ENCODE measurements at places on chromosomes 6 and 20.

- DNase-seq = peak; percentile 17
Measured at GRCh38 chr6:159169193-159169555, at the start of gene FNDC1. FNDC1 (plus strand) TSS chr6:159169400; CDS start chr6:159169597, 197 bp downstream.

- DNase-seq = no peak
Measured at GRCh38 chr6:4931530-4932227, 72.2 kb downstream of the RPP40 start.

DNA sequence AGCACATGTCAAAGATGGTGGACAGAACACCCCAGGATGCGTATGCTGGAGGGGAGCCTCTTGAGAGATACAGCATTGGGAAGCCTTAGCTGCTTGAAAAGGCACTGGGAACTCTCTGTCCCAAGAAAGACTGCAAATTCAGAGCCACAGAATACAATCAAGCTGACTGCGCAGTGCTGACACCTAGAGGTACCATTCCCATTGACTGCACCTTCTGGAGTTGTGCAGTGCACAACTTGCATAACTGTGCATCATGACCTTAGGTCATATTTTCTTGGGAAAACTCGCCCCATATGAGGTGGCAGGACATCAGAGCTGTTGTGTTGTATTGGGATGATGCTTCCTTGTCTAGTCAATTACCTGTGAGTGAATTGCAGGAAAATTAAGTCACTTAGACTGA, 646.5 kb upstream of the NOX3 start:
- DNase-seq = no peak

GRCh38 chr6:113181164-113181563, 676.0 kb upstream of the MARCKS start:
- DNase-seq = no peak

DNA sequence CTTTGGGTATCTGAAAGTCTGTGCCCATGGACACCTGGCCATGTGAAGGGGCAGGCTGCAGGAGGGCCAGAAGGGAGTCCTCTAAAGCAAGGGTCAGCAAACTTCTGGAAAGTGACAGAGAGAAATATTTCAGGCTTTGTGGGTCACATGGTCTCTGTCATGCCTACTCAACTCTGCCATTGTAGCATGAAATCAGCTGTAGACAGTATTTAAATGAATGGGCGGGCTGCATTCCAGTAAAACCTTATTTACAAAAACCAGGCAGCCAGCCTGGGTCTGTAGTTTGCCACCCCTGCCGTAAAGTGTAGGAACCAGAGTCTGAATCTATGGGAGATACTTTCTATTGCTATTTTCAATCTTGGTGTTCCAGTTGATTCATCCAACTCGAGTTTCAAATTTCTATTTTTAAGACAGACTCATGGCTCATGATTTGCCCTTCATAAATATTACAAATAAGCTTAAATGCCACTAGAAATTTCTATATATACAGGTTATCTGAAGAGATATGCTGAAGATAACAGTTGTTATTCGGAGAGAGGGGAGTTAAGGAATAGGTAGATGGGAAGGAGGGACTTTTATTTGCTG, 19.0 kb upstream of the ADGRF4 start:
- DNase-seq = no peak

- DNase-seq = no peak
Measured at GRCh38 chr6:90184334-90185298, 112.0 kb downstream of the BACH2 start.

GRCh38 chr6:3247255-3248146, 11.2 kb upstream of the PSMG4 start:
- DNase-seq = no peak

GRCh38 chr6:31407699-31408098, 4.3 kb downstream of the MICA start:
- DNase-seq = no peak

GRCh38 chr20:21623074-21623780, 82.2 kb upstream of the PAX1 start:
- DNase-seq = no peak

- no peak for DNase-seq
Measured at GRCh38 chr6:166942393-166943168, 13.8 kb downstream of the RNASET2 start.

DNA sequence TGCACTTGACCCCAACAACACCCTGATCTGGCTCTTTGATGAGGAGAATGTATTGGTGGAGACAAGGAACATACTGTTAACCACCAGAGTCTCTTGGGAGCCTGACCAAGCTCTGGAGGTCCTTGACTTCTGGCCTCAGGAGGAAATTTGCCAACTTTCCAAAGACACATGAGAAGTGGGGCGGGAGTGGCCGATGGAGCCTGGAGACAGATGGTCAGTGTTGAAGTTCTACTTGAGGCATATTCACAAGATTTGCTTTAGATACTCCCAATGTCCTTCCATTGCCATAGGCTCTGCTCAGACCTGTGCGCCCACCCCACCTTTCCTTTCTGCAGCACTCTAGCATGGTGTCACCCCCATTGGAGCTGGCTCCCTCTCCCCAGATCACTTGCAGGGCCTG, 241.0 kb downstream of the SLC24A3 start:
- no peak for DNase-seq

DNA sequence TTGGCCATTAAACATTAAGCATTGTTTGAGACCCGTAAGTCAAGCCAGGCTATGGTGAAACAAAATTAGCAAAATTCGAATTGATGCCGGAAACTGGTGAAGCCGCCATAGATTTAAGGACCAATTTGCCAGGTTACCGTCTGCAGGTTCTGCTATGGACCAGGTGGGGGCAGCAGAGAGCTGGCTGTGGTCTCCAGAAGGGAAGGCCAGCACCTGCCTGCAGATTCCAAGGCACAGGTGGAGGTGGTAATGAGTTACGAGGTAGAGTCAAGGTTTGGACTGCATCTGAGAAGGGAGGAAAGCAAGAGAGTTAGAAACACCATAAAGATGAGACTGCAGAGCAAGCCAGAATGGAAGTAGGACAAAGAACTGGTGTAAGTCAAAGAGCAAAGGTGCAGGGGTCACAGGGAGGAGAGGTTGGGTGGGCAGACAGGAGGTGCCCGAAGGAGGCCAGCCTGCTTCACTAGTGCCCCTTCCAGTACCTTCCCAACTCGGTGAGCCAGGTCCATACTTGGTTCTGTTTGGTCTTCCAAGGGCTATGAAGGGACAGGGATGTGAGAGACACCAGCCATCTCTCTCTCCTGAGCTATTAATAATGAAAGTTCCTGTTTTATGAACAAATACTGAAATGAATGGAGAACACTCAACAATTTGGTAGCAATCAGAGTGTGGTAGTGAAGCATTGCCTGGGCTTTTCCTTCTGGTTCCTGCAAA, 131.6 kb upstream of the ESR1 start:
- DNase-seq = peak; percentile 47

DNA sequence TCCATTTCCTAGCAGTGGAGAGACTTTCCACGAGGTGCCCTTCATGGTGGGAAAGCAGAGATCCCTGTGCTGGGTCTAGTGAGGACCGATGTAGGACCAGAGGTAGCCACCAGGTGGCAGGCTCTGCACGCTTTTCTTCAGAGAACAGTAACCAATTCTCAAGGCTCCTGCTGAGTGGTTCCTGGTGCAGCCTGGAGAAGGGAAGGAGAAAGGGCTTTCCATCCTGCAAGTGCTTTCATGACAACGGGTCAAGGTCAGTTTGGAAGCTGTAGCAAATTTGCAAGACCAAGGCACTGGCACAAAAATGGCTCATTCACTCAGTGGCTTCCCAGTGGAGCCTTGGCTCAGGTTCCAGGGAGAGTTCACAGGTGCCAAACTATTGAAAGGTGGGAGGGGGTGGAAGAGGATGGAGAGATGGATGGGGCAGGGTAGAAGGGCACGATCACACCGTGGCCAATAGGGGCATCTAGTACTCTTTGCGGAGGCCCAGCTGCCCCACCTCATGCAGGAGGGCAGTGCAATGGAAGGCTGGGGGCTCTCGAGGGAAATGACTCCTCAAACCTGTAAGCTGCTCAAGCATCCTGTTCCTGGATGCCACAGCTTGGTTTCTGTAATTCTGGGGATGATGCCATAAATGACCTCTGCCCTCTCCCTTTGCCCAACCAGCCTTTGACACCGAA, 25.5 kb upstream of the KCNK16 start:
- peak; percentile 40 for DNase-seq

DNA sequence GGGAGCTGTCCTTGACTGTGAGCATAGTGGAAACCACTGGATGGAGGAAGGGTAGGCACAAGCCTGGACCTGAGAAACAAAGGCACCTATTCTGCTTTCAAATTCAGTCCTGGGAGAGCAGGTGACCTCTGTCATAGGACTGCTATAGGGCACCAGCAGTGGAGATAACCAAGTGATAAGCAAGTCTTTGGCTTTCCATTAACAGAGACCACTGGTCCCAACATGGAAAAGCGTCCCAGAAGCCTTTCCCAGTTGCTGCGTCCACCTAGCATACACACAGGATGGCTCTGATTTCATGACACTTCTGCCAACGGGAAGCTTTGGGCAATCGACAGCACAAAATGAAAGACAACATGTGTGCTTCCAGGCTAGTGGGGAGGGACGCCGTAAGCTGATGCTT, 8.9 kb downstream of the SLC22A3 start:
- no peak for DNase-seq

DNA sequence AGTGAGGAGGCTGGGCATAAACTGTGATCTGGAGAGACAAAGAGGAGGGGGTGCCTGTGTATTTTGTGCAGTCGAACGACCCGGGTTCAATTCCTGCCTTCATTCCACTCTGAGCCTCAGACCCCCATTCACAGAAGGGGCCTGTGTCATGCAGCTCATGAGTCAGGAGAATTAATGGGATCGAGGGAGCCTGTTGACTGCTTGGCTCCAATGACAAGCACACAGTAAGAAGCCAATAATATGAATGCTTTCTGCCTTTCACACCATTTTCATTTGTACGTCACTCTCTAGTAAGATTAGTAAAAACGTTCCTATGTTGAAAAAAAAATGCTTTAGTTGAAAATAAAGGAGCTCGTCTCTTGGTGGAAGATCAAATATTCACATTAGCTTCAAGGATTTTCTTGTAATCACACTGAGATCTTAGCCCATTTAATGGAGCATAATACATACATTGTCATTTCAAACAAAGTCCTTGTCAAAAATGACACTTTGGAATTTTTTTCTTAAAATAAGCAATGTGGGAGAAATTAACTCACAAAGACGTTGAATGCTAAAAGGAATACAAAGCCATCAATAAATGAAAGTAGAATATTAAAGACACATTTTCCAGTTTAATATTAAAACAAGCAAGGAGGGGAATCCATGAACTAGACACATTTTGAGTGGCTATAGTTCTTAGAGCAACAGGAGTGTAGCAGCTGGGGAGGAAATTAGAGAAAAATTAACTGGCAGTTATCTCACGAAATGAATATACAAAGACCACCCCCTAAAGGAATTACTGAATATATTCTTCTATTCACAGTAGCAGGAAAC, 246.7 kb upstream of the AFDN start:
- DNase-seq = no peak

DNA sequence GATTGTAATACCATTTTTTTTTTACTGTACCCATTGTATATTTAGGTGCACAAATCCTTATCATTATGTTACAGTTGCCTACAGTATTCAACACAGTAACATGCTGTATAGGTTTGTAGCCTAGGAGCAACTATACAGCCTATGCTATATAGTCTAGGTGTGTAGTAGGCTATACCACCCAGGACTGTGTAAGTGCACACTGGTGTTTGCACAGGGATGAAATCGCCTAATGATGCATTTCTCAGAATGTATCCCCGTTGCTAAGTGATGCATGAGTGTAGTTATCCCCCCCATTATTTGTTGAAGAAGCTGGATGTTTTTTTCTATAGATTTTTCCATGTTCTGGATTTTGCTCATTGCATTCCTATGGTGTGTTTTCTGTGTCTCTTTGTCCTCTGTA, 12.9 kb downstream of the RALY start:
- no peak for DNase-seq

GRCh38 chr6:27836783-27837624, 75.2 kb downstream of the OR2B2 start:
- peak; percentile 52 for DNase-seq

DNA sequence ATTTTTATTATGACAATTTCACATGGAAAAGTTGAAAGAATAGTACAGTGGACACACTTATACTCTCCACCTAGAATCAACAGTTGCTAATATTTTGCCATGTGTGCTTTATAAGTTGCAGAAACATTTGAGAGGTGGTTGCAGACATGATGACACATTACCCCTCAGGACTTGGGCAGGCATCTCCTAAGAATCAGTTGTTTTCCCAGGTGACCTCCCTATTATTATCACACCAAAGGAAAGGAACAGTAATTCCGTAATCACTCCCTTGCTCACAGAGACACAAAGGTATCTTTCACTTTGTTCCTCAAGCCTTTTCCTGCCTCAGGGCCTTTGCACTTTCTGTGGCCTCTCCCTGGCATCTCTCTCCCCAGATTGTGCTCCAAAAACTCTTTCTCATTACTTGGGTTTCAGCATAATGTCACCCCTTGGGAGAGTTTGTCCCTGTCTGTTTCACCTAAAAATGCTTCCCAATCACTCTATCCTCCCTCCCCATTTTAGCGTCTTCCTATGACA, 5.9 kb upstream of the SULF2 start:
- no peak for DNase-seq

GRCh38 chr6:161257793-161258457, 15.9 kb downstream of the AGPAT4 start:
- no peak for DNase-seq

DNA sequence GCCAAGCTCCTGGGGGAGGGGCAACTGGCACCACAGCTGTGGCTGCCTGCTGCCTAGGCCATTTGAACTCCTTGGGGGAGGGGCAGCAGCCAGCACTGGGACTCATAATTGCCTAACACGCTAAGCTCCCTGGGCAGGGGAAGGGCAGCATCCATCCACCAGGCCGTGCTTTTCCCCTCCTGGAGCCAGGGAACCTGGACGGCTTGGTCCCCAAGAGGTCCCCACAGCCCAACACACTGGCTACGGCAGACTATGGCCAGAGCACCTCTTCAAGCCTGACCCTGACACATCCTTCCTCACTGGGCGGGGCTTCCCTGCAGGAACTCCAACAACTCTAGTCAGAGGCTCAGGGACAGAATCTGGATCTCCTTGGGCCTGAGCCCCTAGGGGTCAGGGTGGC, 269.4 kb downstream of the RNF144B start:
- DNase-seq = no peak

DNA sequence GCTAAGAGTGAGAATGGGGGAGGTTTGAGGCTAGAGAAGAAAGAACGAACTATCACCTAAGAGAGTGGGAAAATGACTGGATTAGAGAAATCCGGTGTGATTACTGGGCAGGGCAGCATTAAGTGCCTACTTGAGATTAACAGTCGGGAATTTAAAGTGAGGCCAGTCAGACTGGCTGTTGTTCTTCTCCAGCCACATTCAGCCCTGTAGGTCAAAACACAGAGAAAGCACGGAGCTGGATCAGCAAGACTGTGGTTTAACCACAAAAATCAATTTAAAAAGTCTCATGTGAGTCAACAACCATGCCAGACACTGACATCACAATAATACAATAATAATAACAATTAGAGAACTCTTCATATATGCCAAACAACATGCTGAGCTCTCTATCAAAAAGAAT, 301.9 kb upstream of the SGK1 start:
- no peak for DNase-seq

DNA sequence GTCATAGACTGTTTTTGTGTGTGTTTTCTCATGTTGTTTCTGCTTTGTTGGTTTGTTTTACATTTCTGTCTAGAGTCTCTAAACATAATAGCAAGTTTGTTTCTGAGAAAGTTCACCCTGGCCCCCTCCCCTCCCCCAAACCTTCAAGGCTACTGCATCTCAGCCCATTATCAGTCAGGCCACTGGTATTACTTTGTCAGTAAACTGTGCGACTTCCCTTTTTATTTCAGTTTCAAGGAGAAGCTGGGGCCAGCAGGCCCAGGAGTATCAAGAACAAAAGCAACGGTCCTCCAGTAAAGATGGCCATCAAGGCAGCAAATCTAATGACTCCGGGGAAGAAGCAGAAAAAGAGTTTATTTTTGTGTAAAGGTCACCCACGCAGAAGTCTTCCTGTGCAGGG, 32.8 kb upstream of the SCGN start:
- no peak for DNase-seq

GRCh38 chr20:17641520-17641964, 40.5 kb downstream of the RRBP1 start:
- no peak for DNase-seq
